ENCODE measurements at places on chromosomes 13 and 19.
A peak's percentile ranks its signal among the peaks of the same experiment; 100 is the strongest.

DNA sequence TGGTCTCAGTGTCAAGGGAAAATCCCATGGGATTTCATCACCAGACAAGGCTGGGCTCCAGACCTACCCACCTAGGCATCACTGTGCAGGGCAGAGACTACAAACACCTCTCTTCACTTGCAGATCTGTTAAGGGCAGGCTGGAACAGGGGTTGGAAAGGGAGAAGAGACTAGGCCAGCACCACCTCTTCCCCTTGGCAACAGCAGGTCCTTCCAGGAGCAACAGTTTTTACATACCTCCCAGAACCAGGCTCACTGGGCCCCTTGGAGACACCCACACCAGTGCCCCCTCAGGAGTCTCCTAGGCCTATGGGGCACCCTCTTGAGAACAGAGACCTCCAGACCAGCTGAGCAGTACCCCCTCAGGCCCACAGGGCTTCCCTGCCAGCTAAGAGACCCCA is 2.5 kb upstream of the UBE2M start:
- no peak for DNase-seq

DNA sequence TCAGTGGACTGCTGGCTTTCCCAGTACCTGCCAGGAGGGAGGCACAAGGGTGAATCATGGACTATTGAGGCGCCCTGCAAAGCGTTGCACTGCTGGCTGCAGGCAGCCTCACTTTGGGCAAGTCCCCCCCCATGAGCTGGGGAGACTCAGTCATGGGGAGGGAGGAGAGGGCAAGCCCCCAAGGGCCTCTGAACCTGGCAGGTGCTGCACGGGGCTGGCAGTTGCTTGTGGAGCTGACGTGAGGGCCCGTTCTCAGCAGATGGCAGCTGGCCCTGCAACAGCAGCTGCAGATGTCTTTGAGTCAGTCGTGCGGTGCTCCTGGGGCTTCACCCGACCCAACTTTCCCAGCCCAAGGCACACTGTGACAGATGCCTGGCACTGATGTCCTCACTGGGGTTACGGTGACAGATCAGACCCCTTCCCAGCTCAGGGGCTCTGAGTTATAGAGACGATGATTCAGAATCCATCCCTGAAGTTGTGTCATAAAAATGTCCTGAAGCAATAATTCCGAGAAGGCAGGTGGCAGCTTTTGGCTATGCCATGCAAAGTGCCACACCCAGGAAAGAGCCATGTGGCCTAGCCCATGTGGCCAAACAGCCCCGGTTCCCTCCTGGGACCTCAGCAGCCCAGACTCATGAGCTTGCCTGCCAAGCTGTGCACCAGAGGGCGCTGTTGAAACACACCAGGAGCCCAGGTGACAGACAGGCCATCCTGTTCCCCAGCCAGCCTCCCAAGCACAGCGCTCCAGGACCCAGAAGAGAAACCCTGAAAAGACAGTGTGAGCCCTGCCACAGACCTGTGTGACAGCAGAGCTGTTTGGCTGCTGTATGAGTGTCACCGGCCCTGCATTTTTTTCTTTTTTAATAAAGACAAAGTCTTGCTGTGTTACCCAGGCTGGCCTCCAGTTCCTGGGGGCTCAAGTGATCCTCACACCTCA is 53.6 kb upstream of the LDLR start:
- peak; percentile 94 for DNase-seq

- DNase-seq: no peak
Measured at GRCh38 chr13:107392205-107392604, 823.1 kb downstream of the LIG4 start.

DNA sequence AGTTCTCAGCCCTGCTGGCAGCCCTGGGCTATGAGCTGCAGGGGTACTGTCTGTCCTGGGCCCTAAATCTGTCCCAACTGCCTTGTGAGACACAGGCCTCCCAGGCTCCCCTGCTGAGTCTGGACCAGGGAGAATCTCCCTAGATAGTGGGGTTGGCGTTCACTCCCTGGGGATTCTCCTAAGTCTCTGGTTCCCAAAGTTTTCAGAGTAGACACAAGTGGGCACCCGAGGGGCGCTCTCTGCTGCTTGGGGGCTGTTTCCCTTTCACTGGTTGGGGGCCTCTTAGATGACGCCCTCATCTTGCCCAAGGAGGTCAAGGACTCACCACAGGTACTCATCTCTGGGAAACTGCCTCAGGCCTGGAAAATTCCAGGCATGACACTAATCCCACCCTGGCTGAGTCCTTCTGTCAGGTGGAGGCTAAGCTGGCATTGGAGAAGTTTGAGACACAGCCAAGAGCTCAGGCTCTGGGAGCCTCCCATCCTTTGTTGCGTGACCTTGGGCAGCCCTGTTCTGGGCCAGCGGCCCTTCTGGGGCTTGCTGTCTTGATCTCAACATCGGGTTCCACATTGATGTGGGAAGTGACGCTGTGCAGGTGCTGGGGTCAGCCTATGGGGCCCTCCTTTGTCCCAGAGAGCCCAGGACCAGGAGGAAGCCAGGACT is 3.9 kb downstream of the RPL18A start:
- DNase-seq: no peak

DNA sequence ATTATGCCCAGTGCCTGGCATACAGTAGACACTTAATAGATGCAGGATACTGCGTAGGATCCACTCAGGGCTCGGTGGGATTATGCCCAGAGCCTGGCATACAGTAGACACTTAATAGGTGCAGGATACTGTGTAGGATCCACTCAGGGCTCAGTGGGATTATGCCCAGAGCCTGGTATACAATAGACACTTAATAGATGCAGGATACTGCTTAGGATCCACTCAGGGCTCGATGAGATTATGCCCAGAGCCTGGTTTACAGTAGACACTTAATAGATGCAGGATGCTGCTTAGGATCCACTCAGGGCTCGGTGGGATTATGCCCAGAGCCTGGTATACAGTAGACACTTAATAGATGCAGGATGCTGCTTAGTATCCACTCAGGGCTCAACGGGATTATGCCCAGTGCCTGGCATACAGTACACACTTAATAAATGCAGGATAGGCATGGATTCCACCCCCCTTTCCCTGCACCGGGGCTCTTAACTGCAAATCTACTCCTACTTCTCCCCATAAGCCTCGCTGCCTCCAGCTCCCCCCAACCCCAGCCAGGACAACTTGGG is 24.9 kb downstream of the SMIM24 start:
- DNase-seq: no peak

DNA sequence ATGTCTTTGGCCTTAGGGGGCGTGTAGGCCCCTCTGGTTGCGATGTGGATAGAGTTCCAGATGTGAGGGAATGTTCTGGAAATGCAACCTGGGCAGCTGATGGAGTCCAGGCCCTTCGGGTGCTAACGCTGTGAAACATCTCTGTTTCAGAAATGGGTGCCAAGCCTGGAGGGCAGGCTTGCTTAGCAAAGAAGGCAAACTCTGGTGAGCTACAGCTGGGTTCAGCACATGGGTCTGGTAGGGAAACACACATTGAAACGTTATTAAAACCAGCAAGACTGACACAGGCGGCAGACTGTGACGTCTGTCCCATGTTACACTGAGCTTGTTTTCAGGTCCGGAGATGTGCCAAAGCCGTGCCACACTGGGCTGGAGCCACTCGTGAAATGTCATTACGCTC is 8.6 kb upstream of the CDC16 start:
- no peak for DNase-seq

DNA sequence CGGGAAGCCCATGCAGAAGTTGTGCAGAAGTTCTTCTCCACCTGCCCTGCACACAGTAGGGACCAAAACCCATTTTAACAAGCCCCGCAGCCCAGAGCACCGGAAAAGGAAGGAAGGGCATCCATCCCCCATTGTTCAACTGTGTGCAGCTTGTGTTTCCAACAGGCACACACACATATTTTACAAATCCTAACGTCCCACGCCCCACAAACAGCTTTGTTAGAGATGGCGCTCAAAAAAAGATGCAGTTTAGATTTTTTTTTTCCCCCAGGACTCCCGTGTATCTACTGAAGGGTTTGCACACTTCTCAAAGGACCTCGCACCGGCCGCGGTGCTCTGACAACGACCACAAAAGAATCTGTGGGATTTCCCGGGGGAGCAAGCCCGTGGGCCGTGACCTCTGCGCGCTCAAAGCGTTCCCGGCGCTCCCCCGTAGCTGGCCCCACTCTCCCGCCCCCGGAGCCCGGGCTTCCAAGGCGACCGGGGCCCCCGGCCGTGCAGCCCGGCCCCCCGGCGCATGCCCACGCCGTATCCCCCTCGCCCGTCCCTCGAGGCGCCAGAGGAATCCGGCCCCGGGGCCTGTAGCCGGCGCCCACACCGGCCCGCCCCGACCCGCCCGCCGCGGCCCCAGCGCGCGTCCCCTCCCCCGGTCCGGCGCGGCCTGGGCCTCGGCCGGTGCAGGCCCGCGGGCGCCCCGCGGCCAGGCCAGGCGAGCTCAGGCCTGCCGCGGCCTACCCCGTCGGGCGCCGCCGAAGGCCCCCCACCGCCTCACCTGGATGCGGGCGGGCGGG is 523 bp downstream of the ELAVL1 start:
- no peak for DNase-seq

DNA sequence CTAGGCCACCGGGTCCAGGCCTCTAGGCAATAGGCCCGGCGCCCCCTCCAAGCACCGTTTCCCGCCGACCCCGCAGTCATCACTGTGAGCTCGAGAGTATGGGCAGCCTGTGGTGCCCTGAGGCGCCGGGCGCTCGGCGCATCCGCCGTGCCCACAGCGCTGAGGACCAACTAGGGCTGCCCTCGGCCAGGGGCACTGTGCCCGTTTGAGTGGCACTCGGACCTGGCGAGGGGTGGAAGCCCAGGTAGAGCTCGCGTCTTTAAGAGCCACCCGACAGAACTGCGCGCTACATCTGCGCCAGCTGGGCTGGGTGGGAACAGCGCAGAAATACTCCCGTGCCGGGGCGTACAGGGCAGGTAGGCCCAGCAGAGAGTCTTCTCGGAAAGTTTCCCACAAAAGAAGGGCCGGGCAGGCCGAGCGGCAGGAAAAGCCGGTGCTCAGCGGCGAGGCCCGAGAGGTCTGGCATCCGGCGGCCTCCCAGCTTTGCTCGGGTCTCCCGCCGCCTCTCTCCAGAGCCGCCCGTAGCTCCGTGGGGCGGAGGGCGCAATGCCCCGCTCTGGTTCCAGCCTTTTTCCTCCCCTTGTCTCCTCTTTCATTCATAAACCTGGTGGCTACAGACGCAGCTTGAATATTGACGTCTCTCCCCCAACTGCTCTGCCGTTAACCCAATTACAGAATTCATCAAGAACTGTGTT is 5.4 kb upstream of the SOX1 start:
- DNase-seq: no peak

GRCh38 chr19:27774337-27774736 is 1438.6 kb downstream of the UQCRFS1 start:
- no peak for DNase-seq

GRCh38 chr19:47324502-47324901 is 7.5 kb upstream of the C5AR2 start:
- no peak for DNase-seq

DNA sequence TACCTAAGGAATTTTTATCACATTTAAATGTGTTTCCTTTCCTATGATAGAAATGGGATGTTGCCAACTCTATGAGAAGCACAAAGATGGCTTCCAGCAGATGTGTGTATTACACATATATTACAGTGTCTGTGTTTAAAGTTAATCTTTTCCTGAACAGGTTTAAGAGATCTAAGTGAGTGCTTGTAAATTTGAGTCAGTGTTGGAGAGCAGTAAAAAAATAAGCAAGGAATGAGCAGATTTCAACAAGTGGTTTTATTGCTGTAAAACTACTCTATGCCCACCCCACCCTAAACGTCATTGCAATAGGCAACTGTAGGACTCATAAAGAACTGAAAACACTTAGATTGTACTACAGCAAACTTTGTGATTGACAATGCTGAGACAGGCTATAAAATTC is 248.7 kb downstream of the KLF5 start:
- DNase-seq: no peak

DNA sequence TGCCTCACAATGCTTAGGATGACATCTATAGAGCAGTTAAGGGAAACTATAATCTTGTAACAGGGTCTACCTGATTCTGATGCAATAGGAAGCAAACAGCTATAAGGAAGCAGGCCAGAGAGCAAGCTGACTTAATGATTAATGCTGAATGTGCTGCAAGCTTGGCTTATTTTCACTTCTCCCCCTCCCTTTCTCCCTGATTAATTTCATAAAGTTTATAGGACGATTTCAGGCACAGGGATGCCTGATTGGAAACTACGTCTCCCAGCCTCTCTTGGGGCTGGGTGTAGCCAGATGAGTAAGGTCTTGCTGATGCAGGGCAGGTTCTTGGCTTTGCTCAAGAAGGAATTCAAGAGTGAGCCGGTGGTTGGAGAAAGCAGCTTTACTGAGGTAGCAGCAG is 82.8 kb upstream of the MRI1 start:
- DNase-seq: no peak

DNA sequence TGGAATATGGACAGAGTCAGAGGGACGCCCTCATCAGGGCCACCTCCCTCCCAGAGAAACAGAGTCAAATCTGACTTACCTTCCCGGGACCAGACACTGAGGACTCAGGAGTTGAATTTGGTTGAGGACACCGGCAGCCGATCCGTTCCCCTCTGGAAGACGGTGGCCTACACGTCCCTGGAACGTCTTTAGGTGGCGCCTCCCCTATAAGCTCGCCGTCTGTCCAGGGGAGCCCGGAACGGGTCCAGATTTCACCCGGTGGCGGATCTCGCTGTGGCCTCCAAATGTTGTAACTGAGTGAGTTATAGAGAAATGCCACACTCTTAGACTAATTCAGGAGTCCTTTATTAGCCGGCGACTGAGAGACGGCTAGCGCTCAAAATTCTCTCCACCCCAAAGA is 9.0 kb downstream of the TNFSF14 start:
- DNase-seq: no peak

DNA sequence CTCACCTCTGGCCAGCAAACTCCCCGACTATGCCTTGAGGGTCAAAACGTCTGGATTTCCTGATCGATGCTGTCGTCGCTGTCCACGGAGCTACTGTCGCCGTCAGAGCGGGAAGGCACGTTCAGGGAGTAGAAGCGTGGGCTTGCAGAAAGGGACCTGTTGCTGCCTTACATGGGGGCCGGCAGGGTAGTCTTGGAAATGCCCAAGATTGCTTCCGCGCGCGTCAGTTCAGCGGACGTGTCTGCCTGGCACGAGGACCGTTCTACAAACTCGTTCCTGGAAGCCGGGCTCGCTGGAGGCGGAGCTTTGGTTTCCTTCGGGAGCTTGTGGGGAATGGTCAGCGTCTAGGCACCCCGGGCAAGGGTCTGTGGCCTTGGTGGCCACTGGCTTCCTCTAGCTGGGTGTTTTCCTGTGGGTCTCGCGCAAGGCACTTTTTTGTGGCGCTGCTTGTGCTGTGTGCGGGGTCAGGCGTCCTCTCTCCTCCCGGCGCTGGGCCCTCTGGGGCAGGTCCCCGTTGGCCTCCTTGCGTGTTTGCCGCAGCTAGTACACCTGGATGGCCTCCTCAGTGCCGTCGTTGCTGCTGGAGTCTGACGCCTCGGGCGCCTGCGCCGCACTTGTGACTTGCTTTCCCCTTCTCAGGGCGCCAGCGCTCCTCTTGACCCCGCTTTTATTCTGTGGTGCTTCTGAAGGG is 15.4 kb downstream of the RB1 start:
- DNase-seq: peak; percentile 36

GRCh38 chr19:29397748-29398147 is 128.0 kb upstream of the VSTM2B start:
- DNase-seq: no peak

- DNase-seq: no peak
Measured at GRCh38 chr19:10474962-10475451, 28.1 kb downstream of the KEAP1 start.

- DNase-seq: no peak
Measured at GRCh38 chr13:36414461-36414860, 17.8 kb upstream of the CCNA1 start.

- DNase-seq: no peak
Measured at GRCh38 chr13:113109151-113110047, 3.8 kb downstream of the F7 start.

All from ovary (tissue), 10 donors.